Naive thymus-derived CD8-positive, alpha-beta T cell (primary cell): ENCODE measurements at places on chromosomes 2 and 18.

- no peak for DNase-seq
These were observed 96.3 kb upstream of the STON1 start for GRCh38 chr2:48433682-48434081.

DNA sequence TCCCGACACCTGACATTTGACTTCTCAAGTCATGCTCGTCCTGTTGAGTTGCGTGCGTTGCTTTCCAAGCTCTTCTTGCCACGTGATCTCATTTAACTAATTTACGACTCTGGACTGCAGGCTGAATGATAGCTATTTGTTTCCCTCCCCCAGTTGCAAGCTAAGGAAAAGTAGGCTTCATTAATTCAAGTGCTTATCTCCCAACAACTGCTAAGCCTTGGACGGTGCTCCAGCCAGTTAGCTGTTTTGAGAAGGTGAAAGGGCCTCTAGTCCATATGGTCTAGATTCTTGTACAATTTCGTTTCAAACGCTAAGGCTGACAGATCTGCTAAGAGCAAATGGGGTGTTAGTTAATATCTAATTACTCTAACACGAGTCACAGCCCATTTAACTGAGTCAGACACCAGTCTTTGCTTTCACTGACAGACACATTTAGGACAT, 21.1 kb downstream of the GPR45 start:
- no peak for DNase-seq

- peak; percentile 74 for DNase-seq
These were observed 2.4 kb upstream of the LDLRAD4 start for GRCh38 chr18:13216092-13216582.

- no peak for DNase-seq
These were observed 84.9 kb downstream of the CMPK2 start for GRCh38 chr2:6780765-6781274.

- DNase-seq, result peak; percentile 10
These were observed 37.5 kb downstream of the CMPK2 start for GRCh38 chr2:6828299-6828584.

DNA sequence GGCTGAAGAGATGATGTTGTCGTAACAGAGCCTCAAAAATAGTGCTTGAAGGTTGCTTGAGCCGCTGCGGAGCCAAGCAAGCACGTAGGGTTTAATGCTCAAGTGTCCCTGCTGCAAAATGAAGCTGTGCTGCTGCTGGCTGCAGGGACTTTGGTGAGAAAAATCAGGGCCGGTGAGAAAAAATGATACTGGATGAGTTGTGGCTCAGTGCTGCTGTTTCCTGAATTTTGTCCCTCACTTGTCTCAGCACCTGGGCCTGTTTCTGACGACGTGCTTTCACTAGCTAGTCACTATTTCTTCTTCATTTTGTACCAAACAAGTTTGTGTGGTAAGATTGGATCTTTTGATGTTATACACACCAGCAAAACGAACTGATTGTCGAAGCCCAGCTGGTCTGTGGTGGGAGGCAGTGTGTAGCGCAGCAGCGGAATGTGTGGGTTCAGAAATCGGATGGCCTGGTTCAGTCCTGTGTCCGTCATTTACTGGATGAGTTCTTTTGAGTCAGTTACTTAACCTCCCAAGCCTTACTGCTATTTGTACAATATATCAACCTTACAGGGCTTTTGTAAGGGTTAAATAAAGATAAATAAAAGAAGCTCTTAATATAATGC, 172.8 kb upstream of the FOSL2 start:
- no peak for DNase-seq

DNA sequence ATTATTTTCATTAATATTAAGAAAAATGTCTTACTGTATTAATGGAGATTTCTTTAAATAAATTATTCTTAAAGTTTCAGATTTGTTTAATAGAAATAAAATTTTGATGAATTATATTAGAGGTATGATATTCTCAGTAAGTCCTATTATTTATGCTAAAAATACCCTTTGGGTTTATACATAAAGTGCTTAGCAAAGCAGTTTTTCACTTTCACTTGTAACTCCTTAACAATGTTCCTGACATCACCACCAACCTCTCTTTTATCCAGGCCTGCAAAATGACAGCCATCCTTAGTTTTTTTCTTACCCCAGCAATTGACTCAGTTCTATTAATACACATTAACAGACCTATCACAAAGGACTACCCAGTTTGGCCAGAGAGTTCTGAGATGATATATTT, 170.4 kb downstream of the CD226 start:
- DNase-seq, result no peak

GRCh38 chr2:227312579-227312978, 12.5 kb upstream of the MFF start:
- no peak for DNase-seq

GRCh38 chr2:36329251-36329650, 26.3 kb upstream of the CRIM1 start:
- no peak for DNase-seq

DNA sequence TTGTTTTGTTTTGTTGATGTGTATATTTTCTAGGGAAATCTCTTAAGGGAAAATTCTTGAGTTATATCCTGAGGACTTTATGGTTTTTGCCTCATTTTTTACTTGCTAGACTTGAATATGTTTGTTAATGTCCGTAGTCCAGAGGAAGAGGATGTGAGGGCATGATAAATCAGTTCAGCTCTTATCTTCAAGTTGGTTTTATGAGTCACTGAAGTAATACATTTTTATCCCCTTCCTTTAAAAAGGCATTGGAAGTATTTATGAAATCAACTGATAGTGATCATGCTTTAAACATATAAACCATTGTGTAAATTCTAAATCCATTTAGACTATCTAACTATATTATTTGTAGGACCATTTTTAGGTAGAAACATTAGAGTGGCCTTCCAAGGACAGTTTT, 43.9 kb upstream of the CYBRD1 start:
- DNase-seq, result no peak

DNA sequence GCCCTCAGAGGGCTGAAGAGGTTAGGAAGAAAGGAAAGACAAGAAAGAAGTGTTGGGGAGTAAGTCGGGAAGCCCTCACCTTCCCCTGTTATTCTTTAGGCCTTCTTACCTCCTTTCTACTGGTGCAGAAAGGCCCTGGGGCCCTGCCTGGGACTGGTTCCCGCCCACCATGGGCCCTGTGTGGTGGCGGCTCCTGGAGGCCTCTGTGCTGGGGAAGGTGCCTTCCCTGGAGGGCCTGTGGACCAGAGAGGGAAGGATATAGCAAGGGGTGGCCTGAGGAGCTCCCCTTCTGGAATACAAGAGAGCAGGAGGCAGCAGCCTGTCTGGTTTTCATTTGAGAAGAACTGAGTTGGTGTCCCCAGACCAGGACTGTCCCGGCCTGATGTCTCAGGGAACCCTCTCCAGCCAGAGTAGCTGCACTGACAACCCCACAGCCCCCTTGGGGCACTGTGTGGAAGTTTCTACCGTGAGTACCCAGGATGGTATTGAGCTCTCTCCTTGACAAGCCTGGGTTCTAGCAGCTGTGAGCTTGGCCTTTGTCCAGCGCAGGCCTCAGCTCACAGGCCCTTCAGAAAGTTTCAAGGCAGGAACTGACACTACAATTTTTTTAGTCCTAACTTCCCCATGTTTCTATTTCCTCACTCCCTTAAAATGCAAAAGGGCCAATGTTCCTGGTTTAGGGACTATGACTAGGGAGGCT, 47.1 kb downstream of the EFR3B start:
- no peak for DNase-seq

DNA sequence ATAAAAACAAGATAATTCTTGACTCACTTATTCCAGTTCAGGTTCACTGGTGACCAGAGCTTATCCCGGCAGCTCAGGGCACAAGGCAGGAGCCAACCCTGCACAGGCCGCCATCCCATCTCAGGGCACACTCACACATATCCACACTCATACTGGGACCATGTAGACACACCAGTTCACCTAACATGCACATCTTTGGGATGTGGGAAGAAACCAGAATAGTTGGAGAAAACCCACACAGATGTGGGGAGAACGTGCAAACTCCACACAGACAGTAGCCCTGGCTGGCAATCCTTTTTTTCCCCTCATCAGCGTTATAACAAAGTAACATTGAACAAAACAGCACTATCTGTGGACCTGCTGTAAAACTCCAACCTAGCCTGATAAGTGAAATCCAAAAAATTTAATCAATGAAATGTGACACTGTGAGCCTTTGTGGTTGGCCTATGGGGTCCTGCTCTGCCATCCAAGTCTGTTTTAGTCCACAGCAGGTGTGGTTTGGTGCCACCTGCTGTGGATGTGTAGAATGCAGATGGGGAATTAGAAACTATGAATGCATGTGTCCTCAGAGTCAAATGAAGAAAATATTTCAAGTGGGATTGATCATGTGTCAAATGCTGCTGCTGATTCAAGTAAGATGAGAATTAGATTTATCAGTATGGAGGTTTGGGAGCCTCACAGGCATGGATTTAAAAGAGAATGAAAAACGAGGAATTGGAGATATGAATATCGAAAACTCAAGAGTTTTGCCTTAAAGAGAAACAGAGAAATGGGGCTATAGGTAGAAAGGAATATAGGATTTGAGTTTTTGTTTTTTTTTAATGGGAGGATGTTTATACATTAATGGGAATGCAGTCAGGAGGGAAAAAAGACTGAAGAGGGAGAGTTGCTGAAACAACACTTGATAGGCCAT, 47.0 kb downstream of the UGP2 start:
- peak; percentile 32 for DNase-seq

DNA sequence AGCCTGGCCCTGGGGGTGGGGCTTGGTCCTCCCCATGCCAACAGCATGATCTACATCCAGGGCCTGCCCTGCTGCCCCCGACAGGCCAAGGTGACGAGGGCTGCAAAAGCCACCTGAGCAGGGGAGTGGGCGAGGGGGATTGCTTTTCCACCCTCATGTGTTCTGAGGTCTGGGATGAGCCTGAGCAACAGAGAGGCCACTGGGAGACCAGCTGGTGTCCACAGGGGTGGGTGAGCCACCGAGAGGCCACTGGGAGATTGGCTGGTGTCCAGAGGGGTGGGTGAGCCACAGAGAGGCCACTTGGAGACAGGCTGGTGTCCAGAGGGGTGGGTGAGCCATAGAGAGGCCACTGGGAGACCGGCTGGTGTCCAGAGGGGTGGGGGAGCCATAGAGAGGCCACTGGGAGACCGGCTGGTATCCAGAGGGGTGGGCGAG, 147.4 kb upstream of the GPC1 start:
- DNase-seq, result no peak

DNA sequence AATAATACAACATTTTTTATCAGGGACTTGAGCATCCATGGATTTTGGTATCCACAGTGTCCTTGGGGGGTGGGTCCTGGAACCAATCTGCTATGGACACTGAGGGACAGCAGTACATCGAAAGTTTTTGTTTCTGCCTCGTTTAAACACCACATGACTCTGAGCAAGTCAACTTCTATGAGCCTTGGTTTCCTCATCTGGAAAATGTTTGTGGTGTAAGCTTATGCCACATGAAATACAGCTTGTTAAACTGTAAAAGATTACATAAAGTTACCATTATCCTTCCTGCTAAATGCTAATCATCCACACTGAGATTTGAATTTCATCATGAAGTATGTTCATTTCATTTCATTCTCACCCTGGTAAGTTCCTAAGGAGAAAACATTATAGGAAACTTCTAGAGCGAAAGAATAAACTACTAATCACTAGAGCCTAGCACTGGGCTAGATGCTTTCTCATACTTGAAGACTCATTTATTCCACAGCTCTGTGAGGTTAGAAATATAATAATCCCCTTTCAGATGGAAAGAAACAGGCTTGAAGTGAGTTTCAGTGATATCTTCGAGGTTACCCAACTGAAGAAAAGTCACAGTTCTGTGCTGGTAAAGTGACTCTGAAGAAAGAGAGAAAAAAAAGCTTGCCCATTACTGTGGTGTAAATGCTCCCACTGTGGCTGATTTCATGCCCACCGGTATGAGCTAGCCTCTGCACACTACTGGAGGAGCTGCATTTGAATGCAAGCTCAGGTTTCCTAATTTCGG, 29.2 kb downstream of the MCFD2 start:
- no peak for DNase-seq

- no peak for DNase-seq
These were observed 202.9 kb downstream of the MIB1 start for GRCh38 chr18:21943456-21943855.
